ENCODE measurements at places on chromosomes 1 and 21.

GRCh38 chr1:30635391-30635975 is 87.9 kb downstream of the MATN1 start:
- DNase-seq = no peak

- no peak for DNase-seq
Observed at GRCh38 chr1:236590553-236591150, 13.7 kb downstream of the HEATR1 start.

DNA sequence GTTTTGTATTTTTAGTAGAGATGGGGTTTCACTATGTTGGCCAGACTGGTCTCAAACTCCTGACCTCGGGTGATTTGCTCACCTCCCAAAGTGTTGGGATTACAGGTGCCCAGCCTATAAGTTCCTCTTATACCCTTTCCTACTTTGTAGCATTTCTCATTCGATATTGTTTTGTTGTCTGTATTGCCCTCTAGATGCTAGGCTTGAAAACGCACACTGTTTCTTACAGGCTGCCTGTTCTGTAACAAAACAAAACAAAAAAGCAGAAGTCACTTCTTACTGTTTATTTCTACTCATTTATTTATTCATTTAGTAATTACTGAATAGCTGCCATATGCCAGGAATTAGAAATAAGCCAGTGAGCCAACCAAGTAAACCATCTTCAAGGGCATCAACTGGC is 136.9 kb upstream of the BMP8A start:
- no peak for DNase-seq

GRCh38 chr1:8970870-8971337 is 25.2 kb downstream of the CA6 start:
- no peak for DNase-seq

DNA sequence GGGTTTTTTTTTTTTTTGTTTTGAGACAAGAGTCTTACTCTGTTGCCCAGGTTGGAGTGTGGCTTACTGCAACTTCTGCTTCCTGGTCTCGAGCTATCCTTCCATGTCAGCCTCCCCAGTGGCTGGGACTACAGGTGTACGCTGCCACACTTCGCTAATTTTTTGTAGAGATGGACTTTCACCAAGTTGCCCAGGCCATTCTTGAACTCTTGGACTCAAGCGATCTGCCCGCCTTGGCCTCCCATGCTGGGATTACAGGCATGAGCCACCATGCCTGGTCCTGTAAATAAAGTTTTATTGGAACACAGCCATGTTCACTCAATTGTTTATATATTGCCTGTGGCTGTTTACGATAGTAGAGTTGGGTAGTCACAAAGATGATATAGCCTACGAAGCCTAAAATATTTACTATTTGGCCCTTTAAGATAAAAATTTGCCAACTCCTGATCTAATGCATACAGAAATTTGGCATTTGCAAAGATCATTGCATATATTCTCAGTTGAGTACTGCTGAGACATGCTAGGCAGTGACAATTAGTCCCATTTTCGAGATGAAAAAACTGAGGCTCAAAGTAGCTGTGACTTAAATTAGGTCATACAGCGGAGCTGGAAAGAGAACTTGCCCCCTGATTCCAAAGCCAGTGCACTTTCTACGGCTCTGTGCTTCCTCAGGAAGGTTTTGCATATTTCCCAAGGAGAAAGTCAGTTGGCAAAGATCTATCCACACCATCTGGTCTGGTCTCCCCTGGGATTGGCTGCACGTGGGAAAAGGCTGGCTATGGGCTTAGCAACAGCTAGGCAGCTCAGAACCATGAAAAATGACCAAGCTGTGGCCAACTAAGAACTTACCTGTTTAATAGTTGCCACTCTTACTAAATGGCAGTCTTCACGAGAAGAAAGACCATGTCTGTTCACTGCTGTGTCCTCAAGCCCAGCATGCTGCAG is 19.4 kb downstream of the MECR start:
- DNase-seq = peak; percentile 48

DNA sequence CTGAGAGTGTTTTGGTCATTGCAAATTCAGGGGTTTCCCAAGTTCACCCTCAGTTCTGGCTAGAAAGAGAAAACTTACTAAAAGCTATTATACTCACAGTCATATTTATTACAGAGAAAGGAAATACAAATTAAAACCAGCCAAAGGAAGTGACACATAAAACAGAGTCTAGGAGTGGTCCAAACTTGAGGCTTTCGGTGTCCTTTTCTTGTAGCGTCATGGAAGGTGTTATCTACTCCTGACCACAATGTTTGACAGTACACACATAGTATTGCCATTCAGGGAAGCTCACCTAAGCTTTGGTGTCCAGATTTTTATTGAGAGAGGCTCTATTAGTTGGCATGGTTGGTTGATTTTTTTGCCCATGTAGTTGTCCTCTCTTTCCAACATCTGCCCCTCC is 59.0 kb downstream of the SLC35A3 start:
- DNase-seq = no peak

GRCh38 chr21:26966649-26967061 is 233 bp downstream of the ADAMTS5 start:
- DNase-seq = peak; percentile 35

GRCh38 chr1:66258404-66259105 is 275.4 kb upstream of the SGIP1 start:
- no peak for DNase-seq

- DNase-seq = no peak
Observed at GRCh38 chr1:225554216-225554812, 98.6 kb downstream of the ENAH start.

DNA sequence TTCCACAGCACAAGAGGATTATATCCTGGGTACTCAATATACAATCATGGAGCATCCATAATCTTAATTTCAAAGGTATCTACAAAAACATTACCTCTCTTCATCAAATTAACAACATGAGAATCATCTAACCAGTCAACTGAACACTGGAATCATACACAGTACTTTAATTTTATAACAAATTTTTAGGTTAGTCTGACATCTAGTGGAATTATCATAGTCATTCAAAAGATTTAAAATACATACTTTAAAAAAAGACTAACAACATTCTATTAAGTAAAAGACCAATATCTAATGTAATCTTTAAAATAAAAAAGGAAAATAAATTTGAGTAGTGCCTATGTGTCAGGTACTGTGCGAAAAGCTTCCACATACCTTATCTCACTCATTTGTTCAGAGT is 16.8 kb upstream of the SH3GLB1 start:
- DNase-seq = no peak

DNA sequence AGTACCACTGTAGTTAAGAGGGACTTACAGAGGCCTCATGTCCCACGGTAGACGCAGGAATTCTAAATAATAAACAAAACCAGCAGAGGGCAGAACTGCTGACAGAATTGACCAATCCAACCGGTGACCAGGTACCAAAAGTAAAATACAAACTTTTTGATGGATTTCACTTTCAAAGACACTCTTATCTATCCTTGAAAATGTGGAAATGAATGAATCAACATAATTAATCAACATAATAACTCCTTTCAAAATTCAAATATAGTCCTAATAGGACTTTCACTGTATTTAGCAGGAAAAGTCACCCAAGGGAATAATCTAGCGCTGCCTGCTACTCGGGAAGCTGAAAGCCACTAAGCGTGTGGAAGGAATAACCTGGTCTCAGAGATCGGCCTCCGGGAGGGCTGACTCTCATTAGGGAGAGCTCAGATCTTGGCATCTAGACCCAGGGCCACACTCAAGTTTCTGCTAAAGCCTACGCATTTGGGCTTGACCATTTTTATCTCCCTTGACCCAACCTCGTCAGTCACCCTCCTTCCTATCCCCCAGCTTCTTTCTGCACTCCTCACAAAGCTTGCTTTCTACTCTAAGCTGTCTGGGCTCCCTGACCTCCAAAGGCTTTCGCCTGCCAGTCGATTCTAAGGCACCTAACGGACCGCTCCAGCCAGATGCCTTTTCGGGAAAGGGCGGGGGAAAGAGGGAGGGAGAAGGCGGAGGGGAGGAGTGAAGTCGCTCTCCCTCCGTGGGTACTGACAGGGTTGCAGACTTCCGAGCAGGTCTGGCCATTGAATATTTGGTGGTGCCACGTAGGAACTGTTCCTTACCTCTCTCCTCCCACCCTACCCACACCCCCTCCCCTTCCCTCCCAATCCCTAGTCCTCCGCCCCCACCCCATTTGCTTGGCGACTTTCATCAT is 1.6 kb downstream of the COL11A1 start:
- DNase-seq = no peak

DNA sequence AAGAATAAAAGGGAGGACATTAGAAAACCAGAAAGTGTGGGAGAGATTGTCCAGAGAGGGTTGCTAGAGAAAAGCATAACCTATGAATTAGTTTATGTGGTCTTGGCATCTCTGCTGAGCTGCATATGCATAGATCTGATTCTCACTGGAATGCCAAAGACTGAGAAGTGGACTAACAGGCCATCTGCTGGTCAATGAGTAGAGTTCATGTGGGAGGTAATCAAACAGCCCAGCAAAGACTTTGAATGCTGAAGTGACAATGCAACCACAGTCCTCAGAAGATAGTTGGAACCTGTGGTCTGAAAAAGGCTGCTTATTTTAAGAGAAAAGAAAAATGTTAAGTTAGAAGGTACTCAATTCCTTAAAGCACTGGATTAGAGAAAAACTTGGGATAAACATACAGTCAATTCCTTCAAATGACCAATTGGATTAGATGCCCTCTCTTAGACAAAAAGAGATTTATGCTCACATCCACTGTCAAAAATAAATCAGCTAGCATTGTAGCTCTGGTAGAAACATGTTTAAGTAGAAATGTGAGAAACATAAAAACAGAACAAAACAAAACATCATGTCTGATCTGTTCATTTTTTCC is 382.8 kb downstream of the AMY1C start:
- DNase-seq = no peak

- no peak for DNase-seq
Observed at GRCh38 chr21:29873908-29874307, 65.9 kb downstream of the GRIK1 start.

DNA sequence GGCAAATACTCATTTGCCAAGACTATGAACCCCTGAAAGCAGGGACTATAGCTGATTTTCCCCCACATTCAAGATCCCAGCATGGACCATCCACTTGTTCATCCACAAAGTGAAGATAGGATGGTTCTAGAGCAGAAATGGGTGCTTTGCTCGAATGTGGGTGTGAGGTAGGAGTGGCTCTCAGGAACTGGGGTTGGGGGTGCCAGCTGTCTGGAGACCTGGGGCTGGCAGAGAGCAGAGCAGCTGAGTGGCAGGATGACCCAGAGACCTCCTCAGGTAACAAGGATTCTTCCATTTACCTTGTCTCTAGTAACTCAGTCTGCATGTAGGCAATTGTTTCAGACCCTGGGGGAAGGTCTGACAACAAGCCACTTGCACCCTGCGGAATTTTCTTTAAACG is 6.0 kb downstream of the S100A9 start:
- no peak for DNase-seq

DNA sequence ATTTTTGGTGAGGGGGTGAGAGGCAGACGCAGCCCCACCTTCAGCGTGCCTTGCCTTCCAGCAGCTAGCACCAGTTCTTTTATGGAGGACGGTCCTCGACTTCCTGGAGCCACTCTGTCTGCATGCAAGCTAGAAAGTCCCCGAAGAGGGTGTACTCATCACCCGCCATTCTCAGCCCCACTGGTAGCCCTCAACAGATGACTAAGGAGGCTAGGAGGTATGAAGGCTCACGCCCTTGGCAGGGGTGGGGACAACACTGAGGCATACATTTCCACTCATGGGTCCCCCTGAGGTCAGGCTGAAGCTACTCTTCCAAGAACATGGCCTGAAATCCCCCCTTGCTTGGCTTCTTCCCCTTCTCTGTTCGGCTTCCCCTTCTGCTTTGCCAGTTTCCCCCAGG is 8.9 kb upstream of the PTPRF start:
- DNase-seq = no peak

DNA sequence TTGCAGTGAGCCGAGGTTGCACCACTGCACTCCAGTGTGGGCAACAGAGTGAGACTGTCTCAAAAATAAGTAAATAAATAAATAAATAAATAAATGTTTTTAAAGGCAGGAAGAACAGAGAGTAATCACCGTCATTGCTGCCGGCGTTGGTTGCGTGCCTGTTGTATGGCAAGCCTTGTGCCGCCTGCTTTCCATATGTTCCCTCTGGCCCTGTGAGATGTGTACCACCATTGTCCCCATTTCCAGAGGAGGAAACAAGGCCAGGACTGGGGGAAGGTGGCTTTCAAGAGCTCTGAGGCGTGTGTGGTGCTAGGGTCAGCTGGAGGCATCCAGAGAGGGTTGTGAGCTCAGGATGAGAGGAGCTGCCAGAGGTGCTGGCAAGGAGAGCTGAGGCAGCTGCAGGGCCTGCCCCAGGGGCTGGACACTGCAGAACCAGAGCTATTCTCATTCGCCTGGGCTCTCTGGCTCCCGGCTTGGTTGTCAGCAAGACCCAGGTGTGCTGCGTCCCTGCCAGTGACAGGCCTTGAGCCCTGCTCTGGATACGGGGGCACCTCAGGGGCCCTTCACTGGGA is 5.2 kb upstream of the MARCKSL1 start:
- DNase-seq = no peak

- DNase-seq = no peak
Observed at GRCh38 chr1:226584164-226584563, 35.6 kb downstream of the STUM start.

- no peak for DNase-seq
Observed at GRCh38 chr1:219125342-219125741, 48.3 kb upstream of the LYPLAL1 start.

- no peak for DNase-seq
Observed at GRCh38 chr1:166013232-166013631, 153.6 kb downstream of the FAM78B start.

DNA sequence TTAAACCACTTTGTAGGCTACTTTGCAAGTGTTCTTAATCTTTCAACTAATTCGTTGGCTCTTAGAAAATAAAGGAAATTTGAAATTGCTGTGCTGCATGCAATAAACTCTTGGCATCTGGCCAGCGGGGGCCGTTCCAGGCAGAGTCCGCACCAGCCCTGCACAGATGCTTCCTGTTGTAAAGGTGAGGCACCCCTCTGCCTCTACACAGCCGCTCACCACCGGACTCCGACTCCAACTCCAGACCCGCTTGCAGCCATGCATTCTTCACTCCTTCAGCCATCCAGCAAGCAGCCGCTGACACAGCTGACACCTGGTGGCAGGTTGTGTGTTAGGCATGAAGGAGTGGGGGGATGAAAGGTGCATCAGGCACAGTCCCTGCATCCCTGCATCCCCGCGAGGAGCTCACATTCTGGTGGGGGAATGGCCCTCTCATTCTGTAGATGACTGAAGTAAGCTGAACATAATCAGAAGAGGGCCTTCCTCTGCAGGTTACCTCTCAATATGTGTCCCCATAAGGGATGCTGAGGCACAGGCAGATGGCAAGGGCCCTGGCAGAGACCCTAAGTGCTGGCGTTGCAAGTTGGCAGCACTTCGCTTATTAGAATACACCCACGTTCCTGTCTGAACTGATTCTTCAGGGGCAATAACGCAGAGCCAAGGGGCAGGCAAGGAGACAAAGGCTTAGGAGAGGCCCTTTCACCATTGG is 56.8 kb downstream of the GLIS1 start:
- DNase-seq = no peak

DNA sequence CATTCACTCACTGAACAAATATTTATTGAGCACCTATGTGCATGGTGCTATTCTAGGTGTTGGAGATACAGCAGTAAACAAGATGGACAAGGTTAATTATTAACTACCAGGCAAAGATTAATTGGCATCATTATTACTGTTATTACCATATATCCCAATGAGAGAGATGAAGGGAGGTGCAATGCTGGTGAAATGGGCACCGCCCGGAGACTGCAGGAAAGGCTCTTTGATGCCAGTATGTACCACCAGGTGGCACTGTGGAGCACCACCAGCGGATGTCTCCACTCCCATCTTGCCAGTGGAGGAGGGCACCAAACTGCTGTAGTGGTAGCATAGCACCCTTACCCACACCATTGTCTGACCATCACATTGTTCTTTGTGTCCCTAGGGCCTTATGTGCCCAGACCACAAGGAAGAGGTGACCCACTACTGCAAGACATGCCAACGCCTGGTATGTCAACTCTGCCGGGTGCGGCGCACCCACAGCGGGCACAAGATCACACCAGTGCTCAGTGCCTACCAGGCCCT is 3.0 kb downstream of the TRIM46 start:
- peak; percentile 100 for DNase-seq
